ENCODE measurements at places on chromosomes 5 and 9.
A peak's percentile ranks its signal among the peaks of the same experiment; 100 is the strongest.

- DNase-seq: no peak
Observed at GRCh38 chr9:88950341-88951154, 40.7 kb upstream of the S1PR3 start.

DNA sequence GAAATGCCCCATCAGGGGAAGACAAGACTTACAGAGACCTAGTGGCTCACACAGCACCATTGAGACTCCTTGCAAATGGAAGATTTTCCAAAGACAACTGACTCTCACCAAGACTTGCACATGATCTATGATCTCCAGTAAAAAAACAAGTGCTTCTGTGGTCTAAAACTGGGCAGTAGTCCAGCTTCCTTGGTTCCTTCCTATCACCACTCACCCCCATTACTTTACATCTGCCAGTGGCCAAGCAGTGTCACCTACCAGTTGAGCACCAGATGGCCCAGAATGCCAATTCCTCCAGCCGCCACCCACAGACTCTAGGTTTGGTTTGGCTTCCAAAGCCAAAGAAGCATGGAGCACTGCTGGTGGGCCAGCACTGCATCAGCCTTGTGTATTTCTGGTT is 47.7 kb downstream of the SH3TC2 start:
- no peak for DNase-seq

- peak; percentile 7 for DNase-seq
Observed at GRCh38 chr9:95626885-95627558, 110.3 kb upstream of the PTCH1 start.

GRCh38 chr5:74109344-74109743 is 483.3 kb downstream of the ARHGEF28 start:
- DNase-seq: no peak

DNA sequence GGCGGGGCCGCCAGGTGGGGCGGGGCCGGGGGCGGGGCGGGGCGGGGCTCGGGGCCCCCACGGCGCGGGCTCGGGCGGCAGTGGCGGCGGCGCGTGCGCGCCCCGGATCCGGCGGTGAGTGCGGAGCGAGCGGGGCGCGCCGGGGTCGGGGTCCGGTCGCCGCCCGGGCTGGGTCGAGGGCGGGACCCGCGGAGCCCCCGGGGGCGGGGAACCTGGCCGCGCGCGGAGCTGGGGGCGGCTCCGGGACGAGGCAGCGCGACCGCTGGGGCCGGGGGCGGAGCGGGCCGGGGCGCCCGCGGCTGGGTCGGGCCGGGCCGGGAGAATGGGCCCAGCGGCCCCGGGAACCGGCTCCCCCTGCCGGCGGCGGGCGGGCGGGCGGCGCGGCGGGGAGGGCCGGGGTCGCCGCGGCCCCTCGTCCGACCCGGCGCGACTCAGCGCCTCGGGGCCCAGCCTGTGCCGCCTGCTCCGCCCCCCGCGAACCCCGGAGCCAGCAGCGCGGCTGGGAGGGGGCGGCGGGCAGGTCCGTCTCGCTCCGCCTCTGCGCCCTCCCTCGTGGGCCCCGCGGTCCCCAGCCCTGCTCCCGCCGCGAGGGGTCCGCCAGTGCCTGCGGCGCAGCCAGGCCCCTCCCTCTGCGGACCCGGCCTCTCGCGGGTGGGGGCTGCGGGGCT is 3.1 kb downstream of the EGFL7 start:
- no peak for DNase-seq

DNA sequence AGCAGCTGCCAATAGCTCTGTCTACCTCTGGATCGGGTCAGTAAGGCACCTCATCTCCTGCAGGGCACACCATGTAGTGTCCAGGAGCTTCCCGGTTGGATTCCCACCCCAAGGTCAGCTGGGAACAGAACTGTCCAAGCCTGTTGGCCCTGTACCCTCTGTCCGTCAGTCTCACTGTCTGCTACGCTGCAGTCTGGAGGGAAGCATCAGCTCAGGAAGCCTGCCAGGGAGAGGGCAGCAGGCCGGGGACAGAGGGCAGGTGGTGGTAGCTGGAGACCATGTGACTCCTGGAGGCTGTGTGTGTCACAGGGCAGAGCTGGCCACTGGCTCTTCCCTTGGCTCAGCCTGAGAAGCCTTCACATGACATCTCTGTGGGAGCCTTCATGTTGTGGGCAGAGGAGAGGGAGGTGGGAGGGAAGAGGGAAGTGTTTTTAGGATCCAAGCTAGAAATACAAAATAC is 134.5 kb downstream of the SEC61B start:
- DNase-seq: no peak

- no peak for DNase-seq
Observed at GRCh38 chr9:106075960-106076327, 381.6 kb downstream of the TMEM38B start.

DNA sequence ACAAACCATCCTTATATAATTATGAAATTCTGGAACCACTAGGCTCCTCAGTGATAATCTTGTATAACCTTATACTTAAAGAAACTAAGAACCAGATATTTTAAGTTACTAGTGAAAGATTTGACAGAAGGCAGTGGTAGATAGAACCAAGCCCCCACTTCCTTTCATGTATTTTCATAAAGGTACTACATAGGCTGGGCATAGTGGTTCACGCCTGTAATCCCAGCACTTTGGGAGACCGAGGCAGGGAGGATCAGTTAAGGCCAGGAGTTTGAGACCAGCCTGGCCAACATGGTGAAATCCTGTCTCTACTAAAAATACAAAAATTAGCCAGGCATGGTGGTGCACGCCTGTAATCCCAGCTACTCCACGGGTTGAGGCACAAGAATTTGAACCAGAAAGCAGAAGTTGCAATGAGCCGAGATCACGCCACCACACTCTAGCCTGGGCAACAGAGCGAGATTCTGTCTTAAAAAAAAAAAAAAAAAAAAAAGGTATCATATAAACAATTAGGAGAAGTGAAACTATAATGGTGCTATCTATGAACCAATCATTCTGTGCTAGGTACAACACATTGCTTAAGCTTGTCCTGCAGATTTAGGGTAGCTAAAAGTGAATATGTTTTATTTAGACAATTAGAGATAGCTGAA is 27.9 kb upstream of the DTWD2 start:
- DNase-seq: no peak

DNA sequence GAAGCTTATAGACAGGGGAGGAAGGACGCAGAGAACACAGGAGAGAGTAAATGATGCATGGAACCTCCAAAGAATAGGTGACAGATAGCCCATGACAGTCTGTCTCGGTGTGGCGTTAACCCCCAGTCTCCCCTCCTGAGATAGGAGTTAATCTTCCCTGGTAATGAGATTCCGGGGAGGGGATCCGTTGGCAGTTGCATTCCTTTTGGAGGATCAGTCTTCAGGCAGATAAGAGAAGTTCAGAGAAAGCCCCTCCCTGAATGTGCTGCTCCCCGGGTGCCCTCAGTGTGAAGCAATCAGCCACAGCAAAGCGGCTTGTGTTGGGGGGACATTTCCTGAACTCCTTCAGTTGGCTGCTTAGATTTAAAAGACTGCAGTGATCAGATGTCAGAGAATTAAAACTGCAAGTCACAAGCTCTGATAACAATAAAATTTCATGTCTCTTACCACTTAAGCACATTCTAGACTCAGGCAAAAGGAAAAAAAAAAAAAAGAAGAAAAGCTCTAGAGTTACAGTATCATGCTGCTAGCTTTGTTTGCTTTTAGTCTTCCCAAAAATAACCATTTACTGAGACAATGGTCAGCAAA is 121.1 kb downstream of the EGFLAM start:
- DNase-seq: no peak

DNA sequence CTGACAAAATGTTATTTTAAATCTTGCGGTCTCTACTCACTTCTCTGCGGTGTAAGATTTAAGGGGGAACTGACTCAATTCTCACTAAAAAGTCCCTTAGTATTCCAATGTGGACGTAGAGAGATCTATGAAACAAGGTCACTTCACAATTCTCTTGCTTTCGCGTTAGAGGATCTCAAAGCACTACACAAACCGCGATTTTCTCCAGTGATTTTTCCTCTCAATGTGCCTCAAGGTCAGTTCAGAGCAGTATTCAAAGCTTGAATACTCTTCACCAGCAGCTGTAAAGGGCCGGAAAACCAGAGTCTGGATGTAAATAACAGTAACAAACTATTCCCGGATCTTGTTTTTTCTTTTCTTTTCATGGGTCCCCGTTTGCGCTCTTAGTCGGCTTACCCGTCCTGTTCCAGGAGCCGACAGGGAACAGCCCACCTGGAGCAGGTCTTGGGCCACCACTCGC is 128.2 kb downstream of the TMEM161B start:
- no peak for DNase-seq

DNA sequence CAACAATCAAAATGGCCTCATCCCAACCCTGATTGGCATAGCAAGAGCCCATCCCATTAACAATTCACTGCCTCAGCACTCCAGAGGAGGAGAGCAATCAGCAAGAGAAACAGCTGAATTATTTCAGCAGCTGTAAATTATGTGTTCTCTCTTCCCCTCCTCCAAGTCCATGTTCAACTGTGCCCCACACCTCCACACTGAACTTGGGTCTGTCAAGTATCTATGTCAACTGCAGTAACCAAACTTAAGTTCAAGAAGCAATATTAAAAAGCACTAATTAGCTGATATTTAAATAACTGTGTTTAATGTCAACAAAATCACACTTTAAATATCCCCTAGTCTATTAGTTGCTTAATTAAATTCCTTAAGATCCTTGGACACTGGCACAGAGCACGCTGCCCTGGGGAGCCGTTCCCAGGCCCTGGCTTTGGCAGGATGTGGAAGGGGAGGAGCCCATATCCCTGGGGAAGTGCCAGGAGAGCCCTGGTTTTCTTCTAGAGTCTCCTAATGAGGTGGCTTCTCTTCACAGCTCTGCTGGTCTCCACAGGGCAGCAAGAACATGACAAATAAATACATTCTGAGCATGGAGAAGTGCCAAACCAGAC is 50.6 kb downstream of the SIL1 start:
- DNase-seq: no peak

DNA sequence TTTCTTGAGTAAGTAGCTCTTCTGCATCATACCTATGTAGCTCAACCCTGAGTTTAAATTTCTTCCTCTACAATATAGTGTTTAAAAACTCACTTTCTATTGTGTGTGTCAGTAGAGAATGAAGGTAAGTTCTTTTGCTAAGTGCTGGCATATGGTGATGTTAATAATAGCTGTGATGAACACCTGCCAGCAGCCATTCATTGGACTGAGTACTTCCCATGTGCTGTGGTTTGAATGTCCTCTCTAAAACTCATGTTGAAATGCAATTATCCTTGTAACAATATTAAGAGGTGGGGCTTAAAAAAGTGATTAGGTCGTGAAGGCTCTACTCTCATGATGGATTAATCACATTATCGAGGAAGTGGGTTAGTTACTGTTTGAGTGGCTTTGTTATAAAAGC is 645.2 kb upstream of the RGMB start:
- no peak for DNase-seq
